AG08396 (cell line): ENCODE measurements at places on chromosomes 7 and 10.
A peak's percentile ranks its signal among the peaks of the same experiment; 100 is the strongest.

- DNase-seq: no peak
Measured at GRCh38 chr7:81526971-81527370, 242.9 kb downstream of the HGF start.

- no peak for DNase-seq
Measured at GRCh38 chr10:12308057-12308456, 41.3 kb upstream of the CAMK1D start.

- peak; percentile 68 for DNase-seq
Measured at GRCh38 chr10:129416956-129417765, 49.9 kb upstream of the MGMT start.

DNA sequence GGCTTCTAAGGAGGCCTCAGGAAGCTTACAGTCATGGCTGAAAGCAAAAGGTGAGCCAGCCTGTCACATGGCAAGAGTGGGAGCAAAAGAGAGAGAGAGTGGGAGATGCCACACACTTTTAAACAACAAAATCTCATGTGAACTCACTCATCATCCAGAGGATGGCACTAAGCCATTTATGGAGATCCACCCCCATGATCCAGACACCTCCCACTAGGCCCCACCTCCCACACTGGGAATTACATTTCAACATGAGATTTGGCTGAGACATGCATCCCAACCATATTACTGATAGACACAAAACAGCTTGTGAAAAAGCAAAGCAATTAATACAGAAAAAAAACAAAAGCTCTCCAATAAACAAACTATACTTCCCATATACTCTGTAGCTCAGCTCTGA is 210.3 kb downstream of the GALNT17 start:
- no peak for DNase-seq
